ENCODE measurements at places on chromosomes 7 and 10.
A peak's percentile ranks its signal among the peaks of the same experiment; 100 is the strongest.

GRCh38 chr7:112226701-112227276 lies 20.3 kb downstream of the ZNF277 start:
- DNase-seq, result no peak

- DNase-seq, result no peak
Observed at GRCh38 chr10:52883996-52884871, 111.7 kb upstream of the MBL2 start.

DNA sequence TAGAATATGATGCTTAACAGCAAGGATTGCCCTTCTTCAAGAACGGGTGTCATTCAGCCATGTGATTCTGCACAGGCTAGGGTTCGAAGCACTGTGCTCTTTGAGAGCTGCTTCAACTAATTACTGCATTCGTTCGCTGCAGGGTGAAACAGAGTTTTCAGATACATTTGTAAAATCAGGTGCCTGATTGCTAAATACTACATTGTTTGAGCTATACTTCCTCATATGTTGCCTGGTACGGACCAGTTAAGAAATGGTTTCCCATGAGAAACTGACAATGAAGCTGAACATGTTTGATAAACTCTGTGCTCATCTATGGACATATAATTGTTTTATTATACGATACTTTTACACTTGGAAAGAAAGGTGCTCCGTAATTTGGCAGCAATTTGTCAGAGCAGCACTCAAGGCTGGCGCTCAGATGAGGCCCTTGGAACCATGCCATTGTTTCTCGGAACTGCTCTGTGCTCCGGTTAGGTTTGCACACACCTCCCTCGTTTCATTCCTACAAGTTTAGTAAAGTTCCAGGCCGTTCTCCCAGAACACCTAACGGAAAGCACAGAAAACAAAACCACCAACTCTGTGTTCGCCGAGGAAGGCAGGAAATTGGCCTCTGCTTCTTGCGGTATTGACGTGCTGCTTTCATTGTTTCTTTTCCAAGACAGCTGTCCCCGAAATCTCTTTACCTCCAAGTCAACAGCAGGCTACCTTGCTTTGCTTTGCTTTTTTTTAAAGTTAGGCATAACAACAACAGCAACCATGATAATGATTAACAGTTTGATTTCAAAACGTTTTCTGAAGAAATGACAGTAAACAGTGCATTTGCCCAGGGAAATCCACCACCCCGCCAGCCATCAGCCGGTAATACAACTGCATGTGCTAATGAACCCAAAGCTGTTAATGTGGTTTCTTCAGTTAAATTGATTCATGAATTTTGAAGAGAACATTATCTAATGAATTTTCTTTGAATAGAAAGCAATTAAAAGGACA lies 206.9 kb downstream of the EBF3 start:
- no peak for DNase-seq

GRCh38 chr7:113394856-113395255 lies 276.5 kb upstream of the SMIM30 start:
- no peak for DNase-seq

DNA sequence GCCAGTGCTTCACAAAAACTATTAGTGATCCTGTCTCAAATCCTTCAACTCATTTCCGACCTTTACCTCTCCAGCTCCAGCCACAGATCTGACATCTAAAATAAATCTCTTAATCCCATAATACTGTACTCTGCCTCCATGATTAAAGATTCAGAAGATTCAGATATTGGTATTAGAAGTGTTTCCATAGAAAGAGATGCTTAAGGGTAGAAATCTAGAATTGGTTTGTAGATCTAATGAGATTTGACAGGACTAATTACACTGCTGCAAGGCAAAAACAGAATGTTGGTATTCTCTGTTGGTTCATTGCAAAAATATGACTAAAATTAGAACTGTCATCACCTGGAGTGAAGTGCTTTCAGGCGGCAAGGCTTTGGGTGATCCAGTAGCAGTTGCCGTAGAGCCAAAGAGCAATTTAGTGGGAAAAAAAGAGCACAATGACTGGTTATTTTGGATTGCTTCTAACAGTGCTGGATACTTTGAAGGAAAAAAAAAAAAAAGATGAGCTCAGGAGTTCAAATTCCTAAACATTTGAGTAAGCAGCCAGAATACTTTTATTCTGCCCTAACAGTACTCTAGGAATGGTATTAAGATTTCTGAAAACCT lies 940.1 kb upstream of the SORCS1 start:
- no peak for DNase-seq

DNA sequence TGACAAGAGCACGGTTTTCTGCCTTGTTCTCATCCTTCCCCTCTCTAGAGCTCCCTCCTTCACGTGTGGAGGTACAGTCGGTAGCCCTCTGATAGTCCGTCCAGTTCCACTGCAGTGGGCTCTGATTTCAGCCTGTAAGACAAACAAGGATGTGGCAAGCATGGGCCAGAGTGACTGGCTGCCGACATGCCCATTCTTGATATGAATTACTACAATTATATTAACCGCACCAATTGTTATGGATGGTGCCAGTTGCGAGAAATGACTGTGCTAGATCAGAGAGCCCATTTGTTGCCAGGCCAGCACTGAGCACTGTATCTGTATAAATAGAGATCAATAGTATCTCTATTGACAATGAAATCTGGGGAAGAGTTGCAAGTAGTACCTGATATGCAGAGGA lies 146.6 kb downstream of the CHN2 start:
- DNase-seq, result no peak

DNA sequence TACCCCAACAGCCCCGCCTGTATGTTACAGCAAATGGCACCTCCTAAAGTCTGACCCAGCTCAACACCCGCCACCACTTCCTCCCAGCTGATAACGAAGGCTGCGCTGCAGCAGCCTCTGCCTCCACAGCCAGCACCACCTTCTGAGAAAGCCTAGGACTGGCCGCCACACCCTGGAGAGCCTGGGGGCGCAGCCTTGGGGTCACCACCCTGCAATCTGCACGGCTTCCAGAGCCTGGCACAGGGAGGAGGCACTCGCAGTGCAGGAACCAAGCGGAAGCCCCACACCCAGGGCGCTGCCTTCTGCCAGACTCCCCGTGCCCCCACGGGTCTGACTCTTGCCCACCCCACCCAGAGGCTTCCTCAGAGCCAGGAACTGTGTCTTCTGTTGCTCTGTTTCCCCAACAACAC lies 112.5 kb downstream of the MAD1L1 start:
- peak; percentile 25 for DNase-seq

- no peak for DNase-seq
Observed at GRCh38 chr7:7707806-7708205, 10.6 kb downstream of the RPA3 start.

DNA sequence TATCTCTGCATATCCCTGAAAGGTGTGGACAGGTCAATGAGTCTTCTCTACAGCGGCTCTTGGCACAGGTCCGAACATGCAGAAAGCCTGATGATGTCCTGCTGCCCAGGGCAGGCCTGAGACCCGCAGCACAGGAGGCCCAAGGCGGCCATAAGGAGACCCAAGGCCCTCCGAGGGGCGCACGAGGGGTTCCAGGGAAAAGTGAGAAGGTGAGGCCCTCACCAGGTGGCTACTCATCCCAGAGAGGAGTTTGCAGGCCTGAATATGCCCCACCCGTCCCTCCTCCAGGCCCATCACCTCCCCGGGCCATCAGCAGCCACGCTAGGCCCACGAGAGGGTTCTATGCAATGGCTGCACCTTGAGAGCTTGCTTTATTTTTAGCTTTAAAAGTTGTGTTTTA lies 173.4 kb upstream of the RHEB start:
- DNase-seq, result no peak

DNA sequence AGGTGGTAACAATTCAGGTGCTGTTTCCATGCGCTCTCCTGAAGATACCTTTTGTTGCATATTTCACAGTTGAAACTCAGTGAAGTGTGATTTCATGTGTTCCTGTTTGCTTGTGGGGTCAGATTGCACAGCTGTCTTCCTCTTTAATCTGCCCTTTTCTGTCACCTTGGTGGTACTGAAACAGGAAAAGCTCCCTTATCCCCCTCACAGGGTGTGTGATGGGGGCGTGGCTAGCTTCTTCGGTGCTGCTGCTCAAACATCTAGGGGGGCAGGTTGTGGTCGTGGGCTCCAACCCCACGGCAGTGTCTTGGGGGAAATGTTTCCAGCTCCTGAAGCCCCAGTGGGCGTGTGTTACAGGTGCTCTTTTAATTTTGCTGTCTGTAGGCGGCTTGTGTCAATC lies 107.4 kb upstream of the KLF14 start:
- DNase-seq, result no peak

- no peak for DNase-seq
Observed at GRCh38 chr7:50283731-50284130, 20.8 kb upstream of the IKZF1 start.

All from activated T-cell treated with anti-CD3 and anti-CD28 coated beads for 1 hour (primary cell).